ENCODE measurements at places on chromosomes 2 and 18. TPM values are rescaled to one million over a fixed set of nuclear protein-coding genes. Genes with fewer than 3 reads are reported as not detected.

PLA2R1 gene
- 3.9 TPM for polyA plus RNA-seq

FLACC1 gene
- 2.0 TPM for polyA plus RNA-seq

TRIB2 gene
- polyA plus RNA-seq: 56.7 TPM

BOLA3 gene
- 30.5 TPM for polyA plus RNA-seq

LIPG gene
- 5.8 TPM for polyA plus RNA-seq

KCNG3 gene
- 0.06 TPM for polyA plus RNA-seq

IL18RAP gene
- 0.16 TPM for polyA plus RNA-seq

PREPL gene
- polyA plus RNA-seq: 187 TPM

GPR39 gene
- 0.16 TPM for polyA plus RNA-seq

SFTPB gene
- polyA plus RNA-seq: not detected

CEBPZ gene
- polyA plus RNA-seq: 49.3 TPM

NPPC gene
- polyA plus RNA-seq: 6.0 TPM

RAPGEF4 gene
- 4.6 TPM for polyA plus RNA-seq

IGFBP5 gene
- polyA plus RNA-seq: 391 TPM

CFC1 gene
- polyA plus RNA-seq: not detected

GPBAR1 gene
- polyA plus RNA-seq: 2.7 TPM

ARL4C gene
- 4.5 TPM for polyA plus RNA-seq

DHRS9 gene
- polyA plus RNA-seq: 0.54 TPM

Measured in muscle of back (tissue), 13 donors.